Colonic mucosa (tissue), 4 donors: ENCODE measurements at places on chromosomes 6 and 20. TPM values are rescaled to one million over a fixed set of nuclear protein-coding genes. Genes with fewer than 3 reads are reported as not detected.
A peak's percentile ranks its signal among the peaks of the same experiment; 100 is the strongest.

TBPL1 gene
- 29.0 TPM for total RNA-seq

DNA sequence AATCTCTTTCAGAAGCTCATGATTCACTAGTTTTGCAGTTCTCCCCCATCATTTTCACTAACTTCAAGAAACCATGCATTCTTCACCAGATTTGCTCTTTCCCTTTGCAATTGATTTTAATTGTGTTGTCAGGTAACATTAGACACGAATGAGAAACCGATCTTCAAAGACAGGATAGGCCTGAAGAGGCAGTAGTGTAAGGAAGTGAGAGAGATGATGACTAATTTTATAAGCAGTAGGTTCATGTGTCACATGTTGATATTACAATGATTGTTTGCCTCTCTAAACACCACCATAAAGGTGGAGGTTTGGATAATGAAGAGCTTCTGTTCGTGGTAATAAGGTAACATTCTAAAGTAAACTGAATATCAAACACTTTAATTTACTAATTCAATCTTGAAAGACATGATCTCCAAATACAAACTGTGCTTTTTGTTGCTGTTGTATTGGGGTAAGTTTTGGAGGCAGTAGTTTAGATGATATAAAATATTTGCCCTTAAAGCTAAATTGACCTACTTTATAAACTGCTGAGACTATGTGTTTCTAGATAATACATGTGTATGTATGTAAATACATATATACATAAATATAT is 207.2 kb downstream of the PHACTR1 start:
- DNase-seq, result no peak

KLHDC3 gene
- 73.9 TPM for total RNA-seq

- no peak for DNase-seq
These were observed 34.1 kb downstream of the TREML1 start for GRCh38 chr6:41120058-41120457.

DNA sequence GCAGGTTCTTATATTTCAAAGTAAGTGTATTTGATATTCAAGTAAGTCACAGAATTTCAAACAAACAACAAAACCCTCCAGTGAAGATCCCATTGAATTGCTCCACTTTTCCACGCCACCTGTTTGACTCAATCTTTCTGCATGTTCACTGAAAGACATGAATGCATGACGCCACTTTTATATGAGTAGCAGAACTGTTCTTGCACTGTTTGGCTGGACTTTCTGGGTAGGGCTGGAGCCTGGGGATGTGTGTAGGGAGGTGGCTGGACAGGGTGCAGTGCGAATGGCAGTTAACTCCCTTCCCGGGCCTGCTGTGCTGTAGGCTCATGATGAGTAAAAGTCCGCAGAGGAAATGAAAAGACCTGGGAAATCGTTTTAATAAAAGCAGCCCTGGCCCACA is 39.7 kb downstream of the IL20RA start:
- no peak for DNase-seq

KPNA5 gene
- total RNA-seq, result 2.5 TPM

DNA sequence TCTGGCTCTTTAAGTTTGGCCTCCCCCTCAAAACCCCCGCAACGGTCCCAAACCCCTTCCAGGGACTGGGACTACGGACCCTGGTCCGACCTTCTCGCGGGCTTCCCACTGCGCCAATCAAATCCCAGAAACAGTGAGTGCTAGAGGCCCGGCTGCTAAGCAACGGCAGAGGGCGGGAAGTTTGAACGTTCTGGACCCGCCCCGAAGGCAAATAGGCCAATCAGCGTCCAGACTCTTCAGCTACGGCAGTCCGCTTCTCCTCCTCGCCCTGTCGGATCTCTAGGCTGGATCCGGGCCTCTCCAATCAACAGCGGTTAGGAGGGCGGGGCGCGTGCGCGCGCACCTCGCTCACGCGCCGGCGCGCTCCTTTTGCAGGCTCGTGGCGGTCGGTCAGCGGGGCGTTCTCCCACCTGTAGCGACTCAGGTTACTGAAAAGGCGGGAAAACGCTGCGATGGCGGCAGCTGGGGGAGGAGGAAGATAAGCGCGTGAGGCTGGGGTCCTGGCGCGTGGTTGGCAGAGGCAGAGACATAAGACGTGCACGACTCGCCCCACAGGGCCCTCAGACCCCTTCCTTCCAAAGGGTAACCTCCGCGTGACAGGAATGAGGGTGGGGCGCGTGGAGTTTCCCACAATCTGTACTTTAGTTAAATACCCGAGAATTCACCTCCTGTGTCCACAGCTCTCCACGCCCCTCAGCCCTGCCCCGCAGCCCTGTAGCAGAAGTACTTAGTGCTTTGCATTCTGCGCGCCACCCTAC is at the start of gene MSH5:
MSH5 (plus strand) TSS at position 367 of the 758 bp plus-strand sequence. CDS start 462 bp downstream, outside the sequence.
- peak; percentile 99 for DNase-seq

DNA sequence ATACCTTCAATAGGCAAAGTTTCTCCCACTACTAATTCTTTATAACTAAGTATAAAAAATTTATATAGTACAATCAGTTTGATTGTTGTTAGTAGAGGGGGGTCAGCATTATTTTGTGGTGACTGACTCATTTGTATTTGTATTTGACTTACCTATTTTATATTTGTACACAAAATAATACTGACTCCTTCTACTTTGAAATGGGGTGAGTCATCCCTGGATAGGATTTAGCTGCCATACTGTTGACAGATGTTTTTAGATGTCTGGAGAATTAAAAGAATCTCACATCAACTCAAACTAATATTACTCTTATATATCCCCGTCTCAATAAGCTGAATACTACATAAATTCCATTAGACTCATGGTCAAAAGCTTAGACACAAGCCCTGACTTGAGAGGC is 114.9 kb downstream of the FRK start:
- no peak for DNase-seq

DNA sequence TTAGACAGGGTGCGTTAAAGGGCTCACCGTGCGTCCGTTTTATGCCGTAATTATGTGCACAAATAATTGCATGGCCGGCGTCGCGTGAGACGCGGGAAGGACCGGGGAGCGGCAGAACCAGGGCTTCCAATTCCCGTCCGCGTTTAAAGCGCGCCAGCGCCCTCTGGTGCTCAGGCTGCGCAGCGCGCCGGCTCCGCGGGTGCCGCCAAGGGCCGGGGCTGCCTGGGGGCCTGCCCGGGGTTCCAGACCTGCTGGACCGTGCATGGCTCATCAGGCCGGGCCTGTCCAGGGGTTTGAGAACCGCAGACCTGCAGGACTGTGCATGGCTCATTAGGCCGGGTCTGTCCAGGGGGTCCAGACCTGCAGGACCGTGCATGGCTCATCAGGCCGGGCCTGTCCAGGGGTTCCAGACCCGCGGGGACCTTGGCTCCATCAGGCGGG is 369.0 kb downstream of the THBS2 start:
- peak; percentile 75 for DNase-seq

DNA sequence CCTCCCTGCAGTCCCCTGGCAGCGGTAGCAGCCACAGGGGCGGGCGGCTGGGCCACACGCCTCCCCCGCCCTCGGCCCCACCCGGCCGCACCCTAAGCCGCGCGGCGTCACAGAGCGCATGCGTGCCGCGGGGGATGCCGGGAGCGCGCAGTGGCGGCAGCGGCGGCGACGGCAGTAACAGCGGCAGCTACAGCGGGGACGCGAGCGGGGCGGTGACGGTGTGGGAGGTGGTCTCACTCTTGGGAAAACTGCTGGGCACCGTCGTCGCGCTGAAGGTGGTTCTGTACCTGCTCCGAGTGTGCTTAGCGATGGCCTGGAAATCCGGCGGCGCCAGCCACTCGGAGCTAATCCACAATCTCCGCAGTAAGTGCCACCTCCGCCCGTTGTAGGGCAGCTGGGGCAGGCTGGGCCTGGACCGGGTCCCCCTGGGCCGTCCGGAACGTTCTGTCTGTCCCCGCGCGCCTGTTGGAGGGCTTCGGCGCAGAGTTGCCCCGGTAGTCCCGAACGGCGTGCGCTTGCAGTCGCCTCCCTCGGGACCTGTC is at the start of gene PCMT1:
PCMT1 (plus strand) TSS at position 148 of the 542 bp plus-strand sequence; CDS start at position 309, 161 bp downstream.
- peak; percentile 89 for DNase-seq

GRCh38 chr6:5996714-5997419 is 9.9 kb downstream of the NRN1 start:
- no peak for DNase-seq

ALDH8A1 gene
- 0.64 TPM for total RNA-seq

- no peak for DNase-seq
These were observed 68.0 kb downstream of the PLCG1 start for GRCh38 chr20:41205313-41205712.

DNA sequence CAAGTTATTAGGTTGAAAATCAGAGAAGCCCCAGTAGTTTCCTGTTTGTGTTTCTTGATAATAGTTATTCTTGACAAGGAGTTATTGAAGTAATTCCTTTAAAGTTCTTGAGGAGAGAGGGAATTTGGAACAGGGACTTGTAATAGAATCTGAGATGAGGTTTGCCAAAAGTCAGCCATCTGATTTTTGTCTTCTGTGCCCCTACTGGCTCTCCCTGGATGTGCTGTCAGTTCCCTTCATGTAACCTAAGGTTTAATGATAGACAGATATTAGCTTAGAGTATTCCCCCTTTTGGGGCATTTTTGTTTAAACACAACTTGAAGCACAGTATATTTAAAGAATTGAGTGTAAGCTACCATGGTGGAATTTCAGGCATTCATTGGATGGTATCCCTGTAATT is 71.4 kb downstream of the CARMIL1 start:
- DNase-seq, result no peak

GRCh38 chr6:53378208-53378607 is 29.5 kb upstream of the ELOVL5 start:
- DNase-seq, result no peak

- no peak for DNase-seq
These were observed 158.6 kb downstream of the LAMP5 start for GRCh38 chr20:9672981-9673380.

TPD52L2 gene
- total RNA-seq, result 54.0 TPM

GRCh38 chr6:93581371-93581770 is 162.0 kb upstream of the EPHA7 start:
- no peak for DNase-seq

- no peak for DNase-seq
These were observed 2.3 kb downstream of the MYLK2 start for GRCh38 chr20:31821427-31821826.

GRCh38 chr6:5146398-5146797 is 61.3 kb downstream of the PPP1R3G start:
- DNase-seq, result no peak

PLCB4 gene
- 39.5 TPM for total RNA-seq

IRF4 gene
- total RNA-seq, result 4.7 TPM

DNA sequence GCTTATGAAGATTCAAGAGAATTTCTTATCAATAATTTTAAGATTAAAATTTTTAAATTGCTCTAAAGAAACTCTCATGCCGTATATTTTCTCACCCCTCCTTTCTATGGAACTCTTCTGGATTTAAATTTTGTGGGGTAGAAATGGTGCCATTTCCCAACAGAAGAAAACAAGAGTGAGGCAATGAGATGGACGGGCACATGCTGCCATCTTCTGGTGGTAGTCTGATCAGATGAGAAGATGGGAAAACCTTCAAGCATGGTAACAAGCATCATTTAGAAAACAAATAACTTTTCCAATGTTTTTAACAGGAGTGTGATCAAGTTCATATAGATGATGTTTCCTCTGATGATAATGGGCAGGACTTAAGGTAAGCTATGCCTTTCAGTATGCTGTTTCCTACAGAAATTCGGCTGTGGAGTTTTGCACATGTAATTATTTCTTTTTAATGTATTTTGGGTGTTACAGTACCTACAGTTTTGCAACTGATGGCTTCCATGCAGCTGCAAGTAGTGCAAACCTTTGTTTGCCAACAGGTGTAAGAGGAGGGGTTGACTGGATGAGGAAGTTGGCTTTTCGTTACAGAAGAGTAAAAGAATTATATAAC is 271.4 kb downstream of the EYA4 start:
- peak; percentile 33 for DNase-seq

DNA sequence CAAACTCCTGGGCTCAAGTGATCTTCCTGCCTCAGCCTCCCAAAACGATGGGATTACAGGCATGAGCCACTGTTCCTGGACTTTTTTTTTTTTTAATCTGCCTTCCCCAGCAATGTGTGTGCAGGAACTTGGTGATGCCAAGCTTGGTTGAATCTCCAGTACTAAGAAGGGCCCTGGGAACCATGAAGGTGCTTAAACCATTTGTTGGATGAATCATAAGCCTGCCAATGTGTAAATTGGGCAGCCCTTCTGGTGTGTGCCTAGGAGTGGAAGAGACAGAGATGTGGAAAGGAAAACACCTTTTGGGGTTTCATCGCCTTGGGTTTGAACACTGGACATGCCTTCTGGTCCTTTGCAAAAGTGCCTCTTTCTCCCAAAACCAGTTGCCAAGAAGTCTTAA is 7.1 kb upstream of the SPO11 start:
- DNase-seq, result peak; percentile 10

GRCh38 chr20:63969838-63970713 is at the start of gene ZNF512B:
ZNF512B (minus strand) TSS chr20:63969930; CDS start chr20:63967950, 1,980 bp downstream.
- no peak for DNase-seq

- DNase-seq, result no peak
These were observed 34.5 kb downstream of the MTHFD1L start for GRCh38 chr6:150900049-150900448.

DNA sequence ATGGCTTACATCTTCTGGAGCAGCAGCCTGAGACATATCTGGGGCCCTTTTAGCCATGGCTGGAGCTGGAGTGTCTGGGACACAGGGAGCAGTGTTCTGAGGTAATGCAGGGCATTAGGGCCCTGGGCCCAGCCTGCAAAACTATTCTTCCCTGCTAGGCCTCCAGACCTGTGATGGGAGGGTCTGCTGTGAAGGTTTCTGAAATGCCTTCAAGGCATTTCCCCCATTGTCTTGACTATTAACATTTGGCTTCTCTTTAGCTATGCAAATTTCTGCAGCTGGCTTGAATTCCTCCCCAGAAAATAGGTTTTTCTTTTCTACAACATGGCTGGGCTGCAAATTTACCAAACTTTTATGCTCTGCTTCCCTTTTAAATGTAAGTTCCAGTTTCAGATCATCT is 61.5 kb downstream of the EDN1 start:
- no peak for DNase-seq

- DNase-seq, result no peak
These were observed 6.9 kb upstream of the CCM2L start for GRCh38 chr20:32003325-32003724.

GRCh38 chr6:41298785-41299502 is 12.5 kb upstream of the TREM1 start:
- DNase-seq, result no peak

GRCh38 chr20:36439040-36439730 is 102.1 kb upstream of the MYL9 start:
- peak; percentile 71 for DNase-seq
